ENCODE measurements at places on chromosomes 7 and 10.

GRCh38 chr10:74282151-74282847 is 131.3 kb downstream of the ADK start:
- DNase-seq, result no peak

DNA sequence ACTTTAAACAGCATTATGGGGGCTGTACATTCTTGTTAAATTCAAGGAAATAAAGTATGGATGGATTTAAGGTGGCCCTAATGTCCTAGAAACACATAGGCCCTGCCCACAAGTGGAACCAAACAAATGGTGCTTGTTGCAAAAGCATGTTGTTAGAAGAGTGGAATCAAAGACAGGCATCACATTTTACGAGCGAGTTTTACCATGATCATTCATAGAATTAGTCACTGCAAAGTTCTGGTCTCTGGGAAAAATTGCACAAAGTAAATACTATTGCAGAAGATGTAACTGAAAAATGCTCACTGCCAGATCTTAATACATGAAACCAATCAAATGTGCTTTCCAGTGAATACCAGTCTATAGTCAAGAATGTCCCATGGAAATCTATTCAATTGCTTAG is 677.1 kb downstream of the PARD3 start:
- DNase-seq, result no peak

- no peak for DNase-seq
These were observed 10.7 kb upstream of the PPP3CB start for GRCh38 chr10:73506491-73506890.

DNA sequence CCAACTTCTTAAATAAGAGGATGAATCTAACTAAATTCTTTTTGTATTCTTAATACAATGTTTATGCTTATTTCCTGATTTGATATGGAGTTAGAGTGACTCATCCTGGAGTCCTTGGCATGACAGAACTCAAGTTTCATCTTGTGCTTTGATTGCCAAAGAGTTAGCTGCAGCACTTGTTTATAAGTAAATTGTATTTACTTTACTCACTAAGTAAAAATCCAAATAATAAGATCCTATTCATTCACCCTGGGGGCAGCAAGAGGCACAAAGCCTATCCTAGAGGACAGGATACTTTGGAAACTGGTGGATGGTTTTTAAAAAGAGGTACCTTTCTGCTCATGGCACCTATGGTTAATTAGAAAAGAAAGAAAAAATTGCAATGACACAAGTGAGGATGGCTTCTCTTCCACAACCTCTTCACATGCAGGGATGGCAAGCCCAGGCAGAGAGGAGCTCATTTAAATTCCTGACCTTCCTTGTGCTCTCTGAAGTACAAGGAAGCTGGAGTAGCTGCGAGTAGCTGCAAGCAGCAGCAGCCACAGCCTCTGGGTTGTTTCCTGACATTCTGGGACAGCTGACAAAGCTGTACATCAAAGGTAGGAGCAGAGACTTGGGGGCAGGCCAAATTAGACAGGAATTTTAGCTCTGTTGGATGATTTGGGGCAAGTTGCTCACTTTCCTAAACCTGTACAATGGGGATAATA is 28.5 kb upstream of the CROT start:
- no peak for DNase-seq

DNA sequence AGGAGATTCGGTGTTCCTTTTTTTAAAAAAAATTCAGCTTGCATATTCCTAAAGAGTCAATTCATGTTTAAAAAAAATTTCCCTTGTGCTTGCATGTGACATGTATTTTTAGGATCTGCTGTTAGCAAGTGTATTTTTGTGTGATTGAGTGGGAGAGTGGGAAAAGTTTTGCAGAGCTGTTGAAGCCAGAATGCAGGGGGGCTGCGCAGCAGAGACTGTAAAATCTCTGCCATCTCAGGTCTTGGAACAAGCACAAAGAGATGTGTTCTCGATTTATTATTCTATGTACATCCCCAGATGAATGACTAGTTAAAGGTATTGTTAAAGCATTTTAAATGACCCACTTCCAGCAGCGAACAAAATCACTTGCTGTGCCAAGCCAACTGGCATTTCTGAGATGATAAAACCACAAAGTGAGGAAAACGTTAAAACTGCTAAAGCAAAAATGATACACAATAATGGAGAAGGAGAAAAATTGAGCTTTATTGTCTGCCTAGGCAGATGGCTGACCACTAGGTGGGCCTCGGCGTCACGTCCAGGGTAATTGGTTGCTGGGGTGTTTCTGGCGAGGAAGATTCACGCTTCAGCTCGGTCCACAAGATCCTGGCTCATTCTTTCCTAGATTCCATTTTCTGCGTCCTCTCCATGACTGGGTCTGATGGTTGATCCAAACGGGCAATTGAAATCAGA is 67.0 kb upstream of the ATRNL1 start:
- DNase-seq, result no peak

GRCh38 chr10:88865281-88865876 is 13.7 kb upstream of the ANKRD22 start:
- no peak for DNase-seq

- no peak for DNase-seq
These were observed 185.1 kb upstream of the ADO start for GRCh38 chr10:62619413-62619738.

- no peak for DNase-seq
These were observed 40.8 kb downstream of the LAMB4 start for GRCh38 chr7:108089381-108089780.

DNA sequence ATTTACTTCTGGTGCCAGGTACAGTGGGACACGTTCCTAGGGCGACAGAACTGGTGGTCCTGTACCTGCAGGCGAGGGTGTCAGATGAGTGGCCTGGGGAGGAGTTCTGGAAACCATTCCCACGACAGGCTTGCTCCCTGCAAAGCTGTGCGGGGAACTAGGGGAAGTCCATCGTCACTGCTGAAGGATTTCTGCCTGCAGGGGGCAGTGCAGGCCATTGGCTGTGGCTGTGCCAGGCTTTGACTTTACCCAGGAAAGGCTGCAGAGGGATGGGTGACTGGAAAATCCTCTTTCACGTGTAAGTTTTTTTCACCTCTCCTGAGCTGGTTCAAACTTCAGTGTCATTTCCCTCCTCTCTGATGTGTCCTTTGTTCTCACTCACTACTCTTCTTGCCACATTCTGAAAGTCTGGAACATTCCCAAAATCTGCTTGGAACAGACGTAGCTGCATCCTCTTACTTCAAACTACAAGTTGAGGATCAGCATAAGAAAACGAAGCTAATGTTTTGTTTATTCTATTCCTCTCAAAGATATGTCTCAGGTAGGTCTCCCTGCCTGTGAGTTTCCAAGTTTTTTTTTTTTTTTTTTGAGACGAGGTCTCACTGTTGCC is 126.5 kb downstream of the SH2D4B start:
- peak; percentile 32 for DNase-seq

- no peak for DNase-seq
These were observed 61.2 kb upstream of the TMEM72 start for GRCh38 chr10:44849936-44850335.

GRCh38 chr7:35694161-35694783 is 663 bp downstream of the HERPUD2 start:
- peak; percentile 6 for DNase-seq

GRCh38 chr10:122307669-122308416 is 36.7 kb downstream of the BTBD16 start:
- DNase-seq, result no peak

GRCh38 chr7:10780400-10780747 is 193.3 kb upstream of the PHF14 start:
- no peak for DNase-seq

- no peak for DNase-seq
These were observed 3.2 kb upstream of the EGR2 start for GRCh38 chr10:62819141-62819920.

- DNase-seq, result no peak
These were observed 60.8 kb upstream of the CFAP46 start for GRCh38 chr10:133003188-133003587.

GRCh38 chr7:128045766-128046165 is 14.5 kb upstream of the LRRC4 start:
- DNase-seq, result no peak

- DNase-seq, result peak; percentile 22
These were observed 17.8 kb downstream of the ESYT2 start for GRCh38 chr7:158811461-158811860.

- no peak for DNase-seq
These were observed 629.1 kb downstream of the SORCS1 start for GRCh38 chr10:106535304-106535953.

GRCh38 chr7:100801833-100802568 is 25.3 kb downstream of the EPHB4 start:
- no peak for DNase-seq

DNA sequence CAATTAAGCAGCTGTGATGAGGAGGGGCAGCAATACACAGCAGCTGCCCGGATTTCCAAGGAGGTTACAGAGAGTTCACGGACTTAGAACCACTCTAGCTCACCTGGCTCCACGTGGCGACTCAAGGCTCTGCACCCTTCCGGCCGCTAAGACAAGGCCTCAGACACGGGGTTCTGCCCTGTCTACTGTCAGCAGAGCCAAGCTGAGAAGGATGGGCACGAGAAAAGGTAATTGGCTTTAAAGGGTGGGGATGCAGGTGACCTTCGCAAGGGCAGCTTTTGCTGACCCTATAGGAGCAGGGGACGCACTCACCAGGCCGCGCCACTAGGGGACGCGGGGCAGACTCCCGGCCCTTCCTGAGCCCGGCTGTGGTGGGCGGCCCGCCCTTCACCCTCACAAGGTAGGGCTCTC is 152.4 kb downstream of the KIF20B start:
- no peak for DNase-seq

DNA sequence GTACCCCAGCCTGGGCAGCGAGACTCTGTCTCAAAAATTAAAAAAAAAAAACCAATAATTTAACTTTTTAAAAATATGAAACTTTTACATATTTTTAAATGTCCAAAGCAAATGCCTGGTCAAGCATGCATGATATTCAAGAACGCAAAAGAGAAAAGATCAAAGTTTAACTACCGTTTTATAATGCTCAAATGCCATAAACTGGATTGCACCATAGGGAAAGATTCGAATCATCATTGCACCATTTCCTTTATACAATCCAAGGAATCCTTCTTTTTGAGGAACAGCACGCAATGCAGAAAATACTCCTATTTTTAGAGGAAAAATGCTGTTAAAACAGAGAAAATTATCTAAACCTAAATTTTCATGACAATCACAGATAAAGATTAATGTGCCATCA is 20.9 kb downstream of the SLC25A16 start:
- no peak for DNase-seq

- DNase-seq, result no peak
These were observed 231.3 kb downstream of the GALNT17 start for GRCh38 chr7:71363223-71363622.

DNA sequence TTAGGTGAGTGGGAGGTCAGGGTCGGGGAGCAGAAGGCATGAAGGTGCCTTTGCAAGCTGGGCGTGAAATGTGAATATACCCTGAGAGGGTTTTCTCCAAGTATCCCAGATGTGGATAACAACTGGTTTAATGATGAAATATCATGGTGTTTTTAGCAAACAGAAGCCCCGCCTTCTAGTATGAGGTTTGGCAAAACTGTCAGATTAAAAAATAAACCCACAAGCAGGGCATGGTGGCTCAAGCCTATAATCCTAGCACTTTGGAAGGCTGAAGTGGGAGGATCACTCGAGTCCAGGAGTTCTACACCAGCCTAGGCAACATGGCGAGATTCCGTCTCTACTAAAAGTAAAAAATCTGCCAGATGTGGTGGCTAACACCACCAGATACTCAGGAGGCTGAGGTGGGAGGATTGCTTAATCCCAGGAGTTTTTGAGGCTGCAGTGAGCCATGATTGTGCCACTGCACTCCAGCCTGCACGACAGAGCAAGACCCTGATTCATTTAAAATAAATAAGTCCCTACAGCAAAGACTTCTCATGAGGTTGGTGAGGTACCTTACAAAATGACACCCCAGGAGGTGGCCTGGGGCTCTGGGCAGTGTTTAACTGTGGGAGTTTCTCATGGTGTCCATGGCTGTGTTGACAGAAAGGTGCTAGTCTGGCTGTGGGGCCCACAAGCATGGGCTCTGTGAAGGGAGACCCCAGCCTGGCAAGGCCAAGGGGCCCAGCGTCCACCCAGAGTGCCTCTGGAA is 6.7 kb upstream of the PWWP2B start:
- DNase-seq, result no peak

DNA sequence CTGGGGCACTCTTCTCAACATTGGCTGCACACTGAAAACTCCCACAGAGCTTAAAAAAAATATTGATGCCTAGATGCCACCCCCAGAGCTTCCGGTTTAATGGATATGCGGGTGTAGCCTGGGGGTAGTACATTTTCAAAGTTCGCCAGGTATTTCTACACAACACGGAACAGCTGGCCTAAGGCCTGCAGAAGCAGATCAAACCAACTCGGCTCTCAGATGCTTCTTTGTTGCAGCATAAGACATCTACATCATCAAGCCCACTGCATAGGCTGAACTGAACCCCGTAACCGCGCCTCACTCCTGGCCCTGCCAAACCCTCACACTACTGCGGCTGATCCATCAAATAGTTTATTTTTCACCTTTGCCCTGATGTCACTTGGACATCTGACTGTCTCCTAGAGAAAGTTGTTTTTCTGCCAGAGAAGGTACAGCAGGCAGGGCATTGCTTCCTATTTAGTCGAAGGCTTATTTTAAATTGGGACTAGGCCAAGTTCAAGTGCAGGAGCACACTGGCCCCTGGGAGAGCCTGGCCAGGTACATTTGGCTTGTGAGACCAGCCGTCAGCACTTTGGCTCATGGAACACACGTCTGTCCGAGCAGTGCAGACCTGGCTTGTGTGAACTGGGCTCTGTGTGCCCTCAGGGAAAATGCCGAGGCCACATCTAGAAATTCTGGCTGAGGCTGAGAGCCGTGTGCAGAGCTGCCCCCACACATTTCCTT is 113.3 kb downstream of the TACC2 start:
- DNase-seq, result no peak

- no peak for DNase-seq
These were observed 4.3 kb upstream of the C1GALT1 start for GRCh38 chr7:7178081-7178480.

GRCh38 chr10:16966991-16967865 is 150.0 kb upstream of the RSU1 start:
- no peak for DNase-seq

DNA sequence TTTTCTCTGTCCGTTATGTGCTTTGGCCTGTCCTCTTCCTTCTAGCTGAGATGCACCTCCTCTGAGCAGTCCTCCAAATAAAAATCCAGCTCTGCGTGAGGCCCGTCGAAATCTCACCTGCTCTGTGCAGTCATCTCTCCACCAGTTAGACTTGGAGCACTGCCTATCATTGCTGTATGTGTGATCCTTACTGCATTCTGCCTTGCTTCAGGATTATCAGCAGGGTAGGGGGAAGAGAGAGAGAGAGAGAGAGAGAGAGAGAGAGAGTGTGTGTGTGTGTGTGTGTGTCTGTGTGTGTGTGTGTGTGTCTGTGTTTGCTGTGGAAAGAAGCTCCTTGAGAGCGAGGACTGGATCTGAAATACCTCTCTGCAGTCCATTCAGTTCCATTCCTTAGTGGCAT is 129.4 kb downstream of the CCNY start:
- no peak for DNase-seq
